ENCODE measurements at places on chromosomes 12 and 14.

DNA sequence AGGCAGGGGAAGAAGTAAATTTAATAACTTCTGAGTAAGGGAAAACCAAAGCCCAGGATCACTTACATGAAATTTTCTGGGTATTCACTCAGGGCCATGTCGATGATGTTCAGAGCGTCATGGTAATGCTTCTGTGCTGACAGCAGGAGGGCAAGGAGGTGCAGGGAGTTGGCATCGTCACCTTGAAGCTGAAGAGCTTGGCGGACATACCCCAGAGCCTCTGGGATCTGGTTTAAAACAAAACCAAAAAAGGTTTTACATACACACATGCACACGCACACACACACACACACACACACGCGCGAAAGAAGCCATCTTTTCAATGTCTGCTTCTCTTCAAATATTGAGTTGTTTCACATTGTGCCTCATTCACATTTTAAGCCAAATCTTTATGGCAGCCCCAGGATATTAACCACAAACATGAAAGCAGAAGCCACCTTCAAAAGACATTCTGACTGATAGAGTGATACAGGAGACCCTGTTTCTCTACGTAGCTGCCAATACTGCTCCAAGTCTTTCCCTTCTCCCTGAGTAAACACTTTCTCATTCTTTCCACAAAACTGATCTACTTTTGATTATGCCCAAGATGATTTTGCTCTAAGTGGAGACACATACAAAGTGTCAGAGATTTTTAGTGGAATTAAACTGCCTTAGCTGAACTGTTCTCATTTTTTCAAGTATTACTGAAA, 172.1 kb downstream of the TTC7B start:
- no peak for DNase-seq

DNA sequence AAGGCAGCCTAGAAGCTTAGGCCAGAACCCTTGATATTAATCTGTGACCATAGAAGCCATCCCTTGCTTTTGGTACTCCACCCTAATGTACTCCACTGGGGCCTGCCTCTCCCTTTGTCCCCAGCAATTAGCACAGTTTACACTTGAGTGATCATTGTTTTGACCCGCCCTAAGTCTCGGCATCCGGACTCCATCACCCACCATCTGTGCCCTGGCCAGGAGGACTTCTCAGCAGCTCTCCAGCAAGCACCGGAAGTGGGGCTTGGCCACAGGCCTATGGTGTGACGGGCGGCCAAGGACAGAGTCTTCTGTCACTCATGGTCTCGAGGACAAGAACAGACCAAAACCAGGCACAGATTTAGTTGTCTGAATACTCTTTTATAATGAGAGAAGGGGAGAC, 126.5 kb upstream of the NTF3 start:
- DNase-seq: no peak

DNA sequence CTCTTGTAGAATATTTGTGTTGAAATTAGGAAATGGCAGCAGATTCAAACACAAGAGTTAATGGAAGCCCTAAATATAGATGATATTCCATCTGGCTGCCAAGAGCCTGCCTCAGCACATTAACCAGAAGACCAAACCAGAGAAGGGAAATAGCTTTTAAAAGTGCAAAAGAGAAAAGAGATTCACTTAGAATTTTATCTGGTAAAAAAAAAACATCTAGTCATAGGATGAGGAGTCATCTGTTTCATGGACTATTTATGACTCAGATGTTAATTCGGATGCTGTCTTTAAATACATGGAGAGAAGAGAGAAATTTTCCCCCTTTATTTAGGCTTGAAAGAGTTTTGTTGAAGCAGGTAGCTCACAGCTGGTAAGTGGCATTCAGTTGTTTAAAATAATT, 201.6 kb upstream of the NUDT4 start:
- DNase-seq: no peak

DNA sequence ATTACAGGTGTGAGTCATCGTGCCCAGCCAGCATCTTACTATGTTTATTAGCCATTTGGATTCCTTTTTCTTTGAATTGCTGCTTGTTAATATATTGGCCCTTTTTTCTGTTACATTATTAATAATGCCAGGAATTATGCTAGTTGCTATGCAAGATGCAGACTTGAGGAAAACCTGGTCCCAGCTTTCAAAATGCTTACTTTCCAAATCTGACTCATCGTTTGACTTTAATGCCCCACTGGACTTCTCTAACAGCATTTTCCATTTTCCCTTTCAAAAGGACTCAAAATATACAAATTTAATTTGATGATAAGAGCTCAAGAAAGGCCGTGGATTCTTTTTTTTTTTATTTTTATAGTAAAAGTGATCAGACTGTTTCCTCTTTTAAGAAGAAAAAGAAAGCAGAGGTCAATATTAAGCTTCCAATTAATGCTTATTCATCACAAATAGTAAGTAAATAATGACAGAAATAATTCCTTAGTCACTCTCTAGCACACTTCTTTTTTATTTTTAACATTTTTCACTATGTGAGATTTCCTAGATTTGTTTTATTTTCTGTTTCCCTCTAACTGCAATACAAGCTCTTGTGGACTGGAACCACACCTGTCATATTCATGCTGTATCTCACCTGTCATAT, 146.1 kb upstream of the FGD4 start:
- DNase-seq: no peak

- no peak for DNase-seq
Measured at GRCh38 chr12:12529783-12530421, 32.8 kb downstream of the DUSP16 start.
